ENCODE measurements at places on chromosomes 12 and 14.
A peak's percentile ranks its signal among the peaks of the same experiment; 100 is the strongest.

DNA sequence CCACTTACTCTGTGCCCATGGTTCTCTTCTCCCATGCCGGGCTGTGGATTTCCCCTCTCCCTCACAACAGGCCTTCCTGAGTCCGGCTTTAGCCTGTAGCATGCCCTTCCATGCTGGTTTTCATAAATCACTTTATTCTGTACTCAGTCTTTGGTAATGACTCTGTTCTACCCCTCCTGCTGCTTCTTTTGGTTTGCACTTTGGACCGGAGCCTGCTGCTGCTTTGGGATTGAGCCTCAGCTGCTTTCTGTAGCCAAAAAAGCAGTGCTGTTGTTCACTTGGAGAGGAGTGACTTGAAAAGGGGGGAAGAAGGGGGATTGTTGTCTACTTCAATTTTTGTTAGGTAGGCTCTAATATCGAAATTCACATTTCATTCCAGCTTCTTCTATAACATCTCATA lies 8.5 kb upstream of the SLC6A13 start:
- DNase-seq: no peak

DNA sequence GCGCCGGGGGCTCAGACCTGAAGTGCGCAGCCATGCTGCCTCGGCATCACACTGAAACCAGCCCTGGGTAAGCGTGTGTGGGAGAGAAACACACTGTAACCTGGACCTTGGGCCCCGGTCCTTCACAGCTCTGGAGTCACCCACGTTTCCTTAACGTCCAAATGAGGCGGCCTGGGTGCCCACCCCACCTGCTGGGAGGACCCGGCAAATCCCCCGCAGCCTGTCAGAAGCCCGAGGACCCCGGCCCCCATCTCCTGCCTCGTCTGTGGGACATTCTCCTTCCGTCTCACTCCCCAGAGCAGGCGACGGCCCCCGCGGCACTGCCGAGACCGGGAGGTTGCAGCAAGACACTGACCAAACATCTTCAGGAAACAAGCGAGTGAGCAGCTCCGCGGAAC lies 66.5 kb upstream of the GALNT9 start:
- DNase-seq: no peak

DNA sequence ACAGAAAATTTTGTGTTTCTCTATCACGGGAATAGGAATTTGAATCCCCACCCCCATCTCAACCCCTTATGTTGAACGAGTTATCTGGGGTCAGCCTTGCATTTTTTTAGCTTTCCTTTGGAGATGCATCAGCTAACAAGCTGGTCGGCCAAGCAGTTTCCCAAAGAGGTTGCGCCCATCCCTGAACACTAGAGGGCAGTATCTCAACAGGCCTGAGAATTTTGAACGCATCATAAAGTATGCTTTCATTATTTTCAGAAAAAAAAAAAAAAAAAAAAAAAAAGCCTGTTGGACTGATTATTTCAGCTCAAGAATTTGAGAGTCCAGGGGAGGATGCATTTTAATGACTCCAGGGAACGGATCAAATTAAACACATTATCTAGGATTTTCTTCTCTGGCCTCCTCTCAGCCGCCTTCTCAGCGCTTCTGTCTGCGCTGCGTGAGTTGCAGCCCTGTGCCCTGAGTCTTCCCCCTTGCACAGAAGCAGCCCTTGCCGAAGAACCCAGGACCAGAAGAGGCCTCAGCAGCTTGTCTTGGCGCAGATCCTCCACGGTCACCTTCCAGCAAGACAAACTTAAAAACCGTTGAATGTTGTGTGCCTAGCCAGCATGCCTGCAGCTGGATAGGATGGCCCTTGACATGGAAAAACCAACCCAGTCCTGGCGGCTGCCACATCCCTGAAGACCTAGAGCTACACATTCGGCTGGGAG lies 76.6 kb upstream of the GZMB start:
- DNase-seq: peak; percentile 19

- DNase-seq: no peak
Measured at GRCh38 chr14:23442721-23443356, 7.4 kb upstream of the MYH7 start.

GRCh38 chr12:125786143-125786542 lies 720.9 kb downstream of the AACS start:
- DNase-seq: no peak

DNA sequence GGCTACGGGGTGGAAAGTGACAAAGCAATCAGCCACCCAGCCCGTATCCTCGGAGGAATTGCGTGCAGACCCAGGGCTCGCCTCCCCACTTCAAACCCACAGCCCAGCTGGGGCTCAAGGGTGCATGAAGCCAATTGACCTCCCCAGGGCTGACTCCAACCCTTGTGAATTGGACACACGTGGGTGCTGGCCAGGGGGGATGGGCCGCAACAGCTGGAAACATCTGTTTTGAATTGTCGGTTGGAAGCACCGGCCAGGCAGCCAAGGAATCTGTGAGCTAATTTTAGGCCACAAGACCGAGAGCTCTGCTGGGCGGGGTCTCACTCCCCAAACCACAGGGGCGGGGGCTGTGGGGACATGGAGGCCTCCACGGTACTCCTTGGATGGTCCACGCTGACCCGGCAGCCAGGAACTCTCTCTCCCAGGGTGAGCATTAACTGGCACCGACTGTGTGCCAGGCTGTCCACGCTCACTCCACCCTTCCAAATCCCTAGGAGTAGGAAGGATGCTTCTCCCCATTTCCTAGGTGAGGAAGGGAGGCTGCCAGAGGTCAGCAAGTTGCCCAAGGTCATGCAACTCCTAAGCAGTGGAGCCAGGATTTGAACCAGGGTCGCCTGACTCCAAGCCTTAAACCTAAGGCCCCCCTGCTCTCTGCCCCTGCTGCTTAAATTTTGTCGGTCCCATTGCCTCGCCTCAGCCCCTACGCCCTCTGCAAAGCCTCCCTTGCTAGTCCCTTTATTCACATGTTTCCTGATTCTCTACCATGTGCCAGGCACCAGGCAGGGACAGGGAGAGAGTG lies 11.9 kb upstream of the TMEM119 start:
- no peak for DNase-seq

DNA sequence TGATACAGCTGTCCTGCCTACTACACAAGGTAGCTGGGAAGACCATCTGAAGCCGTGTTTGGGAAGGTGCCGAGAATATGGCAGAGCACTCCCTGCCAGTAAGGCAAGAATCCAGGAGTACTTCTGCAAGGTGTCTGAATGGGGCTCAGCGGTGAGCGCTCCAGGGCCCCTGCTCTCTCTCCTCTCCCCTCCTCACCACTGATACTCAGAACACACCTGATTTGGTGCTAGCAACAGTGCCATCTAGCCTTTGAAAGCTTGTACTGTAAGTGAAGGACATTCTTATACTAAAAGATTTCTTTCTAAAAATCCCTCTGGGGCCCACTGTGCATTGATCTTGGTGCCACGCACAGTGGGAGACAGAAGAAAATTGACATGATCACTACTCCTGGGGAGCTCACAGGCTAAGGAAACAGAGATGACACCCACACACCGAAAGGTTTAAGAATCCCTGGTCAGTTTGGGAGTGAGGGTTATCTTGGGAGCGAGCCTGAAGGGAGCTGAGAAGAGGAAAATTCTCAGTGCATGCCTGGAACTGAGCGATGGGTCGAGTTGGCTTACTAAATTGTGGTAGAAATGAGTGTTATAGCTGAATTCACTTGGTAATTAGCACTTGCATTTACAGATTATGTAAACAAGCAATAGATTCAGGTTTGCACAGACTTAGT lies 216.9 kb downstream of the NTF3 start:
- no peak for DNase-seq

DNA sequence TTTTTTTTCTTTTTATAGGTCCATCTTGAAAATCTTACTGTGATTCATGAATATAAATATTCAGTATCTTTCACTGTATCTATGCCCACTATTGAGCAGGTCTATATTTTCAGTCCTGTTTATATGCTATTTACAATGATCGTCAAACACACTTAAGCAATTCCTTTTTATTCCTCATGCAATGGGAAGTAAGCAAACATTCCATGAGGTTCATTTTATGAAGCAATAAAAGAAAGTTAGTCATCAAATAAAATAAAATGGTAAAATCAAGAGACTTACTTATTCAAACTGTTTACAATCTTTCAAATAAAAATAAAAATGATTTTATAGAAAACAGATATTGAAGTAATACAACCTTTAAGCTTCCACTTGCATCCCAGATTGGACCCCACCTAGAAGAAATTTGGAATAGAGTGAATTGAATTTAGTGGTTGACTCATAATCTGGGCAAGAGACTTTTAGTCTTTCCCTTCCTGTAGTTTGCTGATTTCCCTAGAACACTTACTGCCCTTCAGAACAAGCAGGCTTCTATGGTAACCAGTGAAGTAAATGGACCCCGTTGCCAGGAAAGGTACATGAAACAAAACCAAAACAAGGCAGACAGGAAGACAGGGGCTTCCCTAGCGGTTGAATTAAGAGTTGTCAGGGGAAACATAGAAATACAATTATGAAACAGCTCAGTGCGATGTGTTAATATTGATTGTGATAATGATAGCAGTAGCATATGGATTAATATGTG lies 241.0 kb upstream of the ATP2B1 start:
- DNase-seq: no peak

GRCh38 chr14:39467889-39468524 lies 35.8 kb upstream of the FBXO33 start:
- no peak for DNase-seq

DNA sequence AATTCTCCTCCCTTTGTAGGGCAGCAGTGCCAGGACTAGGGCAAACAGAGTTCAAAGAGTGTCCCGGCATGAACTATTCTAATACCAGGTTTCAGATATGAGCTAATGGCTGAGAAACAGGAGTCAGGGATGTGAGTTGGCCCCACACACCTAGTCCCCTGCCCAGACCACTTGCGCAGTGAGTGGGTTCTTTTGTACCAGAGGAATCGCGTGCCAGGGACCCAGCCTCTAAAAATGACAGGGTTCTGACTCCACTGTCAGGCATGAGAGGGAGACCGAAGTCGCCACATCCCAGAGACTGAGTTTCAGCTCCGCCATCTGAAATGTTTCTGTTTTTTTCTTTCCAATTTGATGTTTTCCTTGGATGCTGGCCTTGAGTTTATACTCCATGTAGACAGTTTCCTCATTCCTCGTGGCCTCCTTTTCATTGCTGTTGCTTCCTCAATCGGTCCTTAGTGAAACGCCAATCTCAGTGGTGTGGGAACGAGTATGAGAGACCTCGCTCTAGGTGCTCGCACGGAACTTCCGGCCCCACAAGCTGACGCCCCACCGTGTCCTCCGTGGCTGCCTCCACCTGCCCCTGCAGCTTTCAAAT lies 31.5 kb downstream of the FBXL14 start:
- no peak for DNase-seq

DNA sequence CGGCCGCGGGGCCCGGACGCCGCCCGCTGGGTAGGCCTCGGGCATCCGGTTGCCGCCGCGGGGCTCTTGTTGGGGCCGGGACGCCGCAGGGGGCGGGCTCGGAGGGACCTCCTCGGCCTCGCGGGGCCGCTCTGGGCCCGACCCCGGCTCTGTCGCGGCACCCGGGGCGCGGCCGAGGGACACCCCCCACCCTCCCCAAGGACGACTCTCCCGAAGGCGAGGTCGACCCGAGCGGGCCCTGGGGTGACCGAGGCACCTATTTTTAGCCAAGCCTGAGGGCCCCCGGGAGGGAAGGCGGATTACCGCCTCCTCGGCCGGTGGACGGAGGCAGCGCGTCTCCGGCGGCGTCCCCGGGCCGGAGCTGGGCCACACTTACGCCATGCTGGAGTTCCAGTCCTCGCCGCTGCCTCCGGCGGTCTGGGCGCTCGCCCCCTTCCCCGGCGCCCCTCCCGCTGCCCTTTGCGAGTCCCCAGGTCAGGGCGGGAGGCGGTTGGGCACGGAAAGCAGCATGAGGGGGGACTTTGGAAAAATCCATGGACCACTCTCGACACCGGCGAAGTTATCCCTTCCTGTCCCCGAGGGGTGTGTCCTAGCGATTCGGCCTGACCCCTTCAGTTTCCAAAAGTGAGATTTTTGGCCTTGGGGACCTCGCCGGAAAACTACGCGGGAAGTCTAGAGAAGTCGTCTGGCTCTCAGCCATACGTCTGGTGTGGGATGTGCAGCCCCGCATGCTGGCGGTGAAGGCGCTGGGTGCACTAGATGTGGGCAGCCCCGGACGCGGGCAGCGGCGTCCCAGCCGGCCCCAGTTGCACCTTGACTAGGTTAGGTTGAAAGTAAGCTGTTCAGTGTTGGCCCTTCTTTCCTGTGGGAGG lies 699 bp downstream of the KTN1 start:
- peak; percentile 26 for DNase-seq

GRCh38 chr14:65193916-65194590 lies 91.7 kb upstream of the MAX start:
- no peak for DNase-seq

- DNase-seq: no peak
Measured at GRCh38 chr14:56855891-56856461, 45.7 kb upstream of the OTX2 start.

- no peak for DNase-seq
Measured at GRCh38 chr12:11661491-11662089, 12.1 kb downstream of the ETV6 start.

GRCh38 chr12:124565656-124566160 lies 1.7 kb downstream of the NCOR2 start:
- DNase-seq: no peak

DNA sequence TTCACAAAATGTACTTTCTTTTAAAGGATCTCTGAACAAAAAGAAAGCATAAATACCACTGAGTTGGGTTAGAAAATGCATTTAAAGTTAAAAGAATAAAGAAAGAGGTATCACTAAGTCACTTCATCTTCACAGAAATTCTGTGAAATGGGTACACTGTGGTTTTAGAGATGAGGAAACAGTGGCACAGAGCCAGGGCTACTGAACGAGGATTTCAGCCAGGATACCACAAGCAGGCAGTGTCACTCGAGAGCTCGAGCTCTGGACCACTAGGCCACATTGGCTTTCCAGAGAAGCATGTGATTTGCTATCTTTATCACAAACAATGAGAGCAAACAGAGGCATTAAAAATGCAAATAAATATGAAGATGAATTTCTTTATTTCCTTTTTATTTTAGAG lies 51.0 kb downstream of the WDHD1 start:
- no peak for DNase-seq

DNA sequence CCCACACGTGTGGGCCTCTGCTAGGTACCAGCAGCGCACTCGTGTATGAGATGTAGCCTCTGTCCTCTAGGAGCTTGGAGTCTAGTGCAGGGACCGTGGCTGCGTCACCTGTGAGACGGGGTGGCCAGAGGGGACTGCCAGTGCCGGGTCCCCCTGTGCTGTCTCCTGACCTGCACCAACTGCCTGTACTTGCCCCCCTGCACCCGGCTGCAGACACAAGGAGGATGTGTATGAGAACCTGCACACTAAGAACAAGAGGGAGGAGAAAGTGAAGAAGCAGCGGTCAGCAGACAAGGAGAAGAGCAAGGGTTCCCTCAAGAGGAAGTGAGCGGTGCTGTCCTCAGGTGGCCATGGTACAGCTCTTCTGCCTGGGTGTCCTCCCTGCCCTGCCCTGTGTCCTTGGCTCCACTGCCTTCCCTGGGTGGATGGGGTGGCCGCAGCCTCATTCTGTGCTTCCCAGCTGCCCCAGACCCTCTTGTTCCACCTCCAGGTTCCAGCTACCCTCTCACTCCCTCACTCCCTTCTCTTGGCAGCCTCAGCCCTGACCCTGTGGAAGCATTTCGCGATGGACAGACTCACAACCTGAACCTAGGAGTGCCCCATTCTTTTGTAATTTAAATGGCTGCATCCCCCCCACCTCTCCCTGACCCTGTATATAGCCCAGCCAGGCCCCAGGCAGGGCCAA lies 9.6 kb downstream of the PTPN6 start:
- no peak for DNase-seq

All from occipital lobe (tissue), 3 donors.